ENCODE measurements at places on chromosomes 4 and X.

DNA sequence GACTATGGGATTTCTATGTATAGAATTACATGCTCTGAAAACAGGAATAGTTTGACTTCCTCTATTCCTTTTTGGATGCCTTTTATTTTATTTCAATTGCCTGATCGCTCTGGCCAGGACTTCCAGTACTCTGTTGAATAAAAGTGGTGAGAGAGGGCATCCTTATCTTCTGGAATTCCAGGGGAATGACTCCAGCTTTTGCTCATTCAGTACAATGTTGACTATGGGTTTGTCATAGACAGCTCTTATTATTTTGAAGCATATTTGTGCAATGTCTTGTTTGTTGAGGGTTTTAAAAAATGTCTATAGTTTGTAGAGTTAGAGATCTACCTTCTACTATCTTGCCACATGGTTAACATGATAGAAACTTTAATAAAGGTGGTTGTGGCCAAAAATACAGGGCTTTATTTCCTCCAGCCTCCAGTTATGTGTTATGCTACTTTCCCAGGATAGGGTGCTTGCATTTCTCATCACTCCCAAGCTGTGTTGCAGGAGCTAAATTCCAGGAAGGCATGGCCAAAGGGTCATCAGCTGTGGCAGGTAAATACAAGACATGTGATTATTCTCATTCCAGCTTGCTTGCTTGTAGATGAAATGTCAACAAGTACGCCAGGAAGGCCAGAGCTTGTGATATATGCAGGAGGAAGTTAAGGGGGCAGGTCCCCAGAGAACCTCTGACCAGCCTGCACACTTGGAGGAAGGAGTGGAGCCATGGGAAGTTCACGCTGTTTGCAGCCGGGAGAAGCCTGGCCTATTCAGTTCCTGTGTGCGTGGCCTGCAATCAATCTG lies 142.4 kb upstream of the CPXCR1 start:
- no peak for DNase-seq

GRCh38 chr4:45578874-45579273 lies 545.0 kb downstream of the GABRG1 start:
- no peak for DNase-seq

GRCh38 chr4:99447079-99447478 lies 11.9 kb upstream of the ADH7 start:
- DNase-seq = no peak

DNA sequence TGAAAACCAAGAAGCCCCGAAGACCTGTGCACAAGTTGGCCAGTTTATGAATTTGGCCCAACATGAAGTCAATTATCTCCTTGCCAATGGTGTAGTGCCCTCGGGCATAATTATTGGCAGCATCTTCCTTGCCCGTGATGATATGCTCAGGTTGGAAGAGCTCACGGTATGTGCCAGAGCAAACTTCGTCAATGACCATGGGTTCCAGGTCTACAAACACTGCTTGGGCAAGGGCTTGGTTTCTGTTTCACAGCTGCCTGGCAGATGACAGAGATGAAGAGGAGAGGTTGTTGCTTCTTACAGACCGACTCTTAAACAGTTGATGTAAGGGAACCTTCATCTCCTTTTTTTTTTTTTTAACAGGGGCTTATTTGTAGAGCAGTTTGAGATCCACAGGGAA lies 135.6 kb upstream of the PLS3 start:
- DNase-seq = no peak

- no peak for DNase-seq
These were observed 7.3 kb upstream of the BRWD3 start for GRCh38 chrX:80817002-80817401.

DNA sequence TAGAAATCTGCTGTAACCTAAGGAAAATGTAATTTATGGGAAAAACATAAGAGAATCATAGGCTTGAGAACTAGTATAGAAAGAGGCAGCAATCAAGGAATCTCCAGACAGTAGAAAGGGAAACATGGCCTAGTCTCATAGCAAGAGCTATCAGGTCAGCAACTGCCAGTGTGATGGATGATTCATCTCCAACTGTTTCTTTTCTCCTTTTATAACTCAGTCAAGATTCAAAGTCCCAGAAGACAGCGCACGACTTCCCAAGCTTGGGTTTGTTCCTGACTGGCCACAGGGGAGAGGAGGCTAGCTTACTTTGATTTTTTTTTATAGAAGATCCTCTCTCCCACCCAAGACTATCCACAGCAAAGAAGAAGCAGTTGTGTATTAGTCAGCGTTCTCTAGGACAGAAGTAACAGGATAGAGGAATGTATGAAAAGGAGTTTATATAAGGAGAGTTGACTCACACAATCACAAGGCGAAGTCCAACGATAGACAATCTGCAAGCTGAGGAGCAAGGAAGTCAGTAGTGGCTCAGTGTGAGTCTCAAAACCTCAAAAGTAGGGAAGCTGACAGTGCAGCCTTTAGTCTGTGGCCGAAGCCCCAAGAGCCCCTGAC lies 181.5 kb downstream of the GC start:
- DNase-seq = no peak
